Activated T-cell treated with anti-CD3 and anti-CD28 coated beads for 1 hour (primary cell): ENCODE measurements at places on chromosomes 7 and 10.

DNA sequence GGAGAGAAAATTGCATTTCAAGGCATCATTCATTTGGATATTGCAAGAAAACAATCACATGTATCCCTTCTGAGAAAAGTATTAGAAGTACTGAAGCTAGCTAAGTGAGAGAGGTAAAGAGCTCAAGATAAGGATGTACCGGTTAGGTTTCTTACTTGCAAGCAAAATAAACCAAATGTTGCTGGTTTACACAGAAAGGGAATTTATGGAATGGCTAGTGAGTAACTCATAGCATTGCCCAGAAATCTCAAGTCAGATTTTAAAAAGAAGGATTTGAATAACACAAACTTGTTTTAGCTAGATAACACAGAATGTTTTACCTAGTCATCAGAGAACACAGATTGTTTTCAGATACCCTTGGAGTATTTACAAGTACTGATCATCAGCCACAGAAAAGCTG lies 30.6 kb downstream of the KLHL7 start:
- DNase-seq = no peak

- peak; percentile 37 for DNase-seq
Measured at GRCh38 chr10:70115948-70116682, 16.5 kb downstream of the AIFM2 start.

GRCh38 chr10:30433306-30433729 lies 666 bp upstream of the MAP3K8 start:
- DNase-seq = no peak

- DNase-seq = peak; percentile 63
Measured at GRCh38 chr10:30027057-30028005, 32.1 kb downstream of the JCAD start.

DNA sequence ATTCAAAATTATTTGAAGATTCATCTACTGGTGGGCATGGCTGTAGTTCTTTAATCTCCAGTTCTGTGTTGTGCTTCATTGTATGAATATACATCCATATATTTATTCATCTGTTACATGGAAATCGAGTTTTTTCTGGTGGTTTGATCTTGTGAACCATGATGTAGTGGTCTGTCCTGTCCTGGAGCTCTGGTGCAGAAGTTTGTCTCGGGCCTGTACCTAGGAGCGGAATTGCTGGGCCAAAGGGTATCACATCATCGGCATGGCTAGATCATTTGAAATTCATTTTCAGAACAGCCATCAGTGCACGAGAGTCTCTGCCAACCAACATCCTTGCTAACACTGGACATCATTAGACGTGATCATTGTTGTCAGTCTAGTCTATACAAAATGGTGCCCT lies 107.0 kb downstream of the ELFN1 start:
- no peak for DNase-seq

GRCh38 chr10:111593578-111593977 lies 516.7 kb downstream of the ADRA2A start:
- no peak for DNase-seq

- no peak for DNase-seq
Measured at GRCh38 chr7:150410680-150411346, 31.7 kb downstream of the ZNF775 start.

GRCh38 chr10:11322698-11323097 lies 288.8 kb downstream of the USP6NL start:
- no peak for DNase-seq

- no peak for DNase-seq
Measured at GRCh38 chr10:34231441-34232180, 583.5 kb downstream of the PARD3 start.

GRCh38 chr7:26005683-26006410 lies 146.2 kb upstream of the NFE2L3 start:
- no peak for DNase-seq

GRCh38 chr10:58764087-58764747 lies 251.5 kb downstream of the BICC1 start:
- no peak for DNase-seq

DNA sequence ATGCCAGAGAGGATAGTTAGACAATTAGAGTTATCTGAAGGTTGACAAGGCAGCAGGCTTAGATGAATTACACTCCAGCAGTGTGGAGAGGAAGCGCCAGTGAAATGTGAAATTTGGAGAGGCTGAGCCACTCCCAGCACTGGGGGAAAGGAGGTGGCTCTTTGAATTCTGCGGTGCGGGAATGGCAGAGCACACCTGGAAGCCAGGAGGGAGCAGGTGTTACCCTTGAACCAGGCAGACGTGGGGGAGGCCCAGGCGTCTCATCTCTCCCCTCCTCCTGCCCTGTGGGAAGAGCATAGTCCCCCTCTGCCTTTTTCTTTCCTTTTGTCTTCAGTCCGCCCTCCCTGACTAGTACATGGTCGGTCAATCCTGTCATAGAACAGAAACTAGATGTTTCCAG lies 203.1 kb downstream of the DPP6 start:
- no peak for DNase-seq

- no peak for DNase-seq
Measured at GRCh38 chr7:147804032-147804431, 786.5 kb upstream of the C7orf33 start.

- DNase-seq = no peak
Measured at GRCh38 chr7:85039196-85039923, 147.5 kb downstream of the SEMA3D start.

DNA sequence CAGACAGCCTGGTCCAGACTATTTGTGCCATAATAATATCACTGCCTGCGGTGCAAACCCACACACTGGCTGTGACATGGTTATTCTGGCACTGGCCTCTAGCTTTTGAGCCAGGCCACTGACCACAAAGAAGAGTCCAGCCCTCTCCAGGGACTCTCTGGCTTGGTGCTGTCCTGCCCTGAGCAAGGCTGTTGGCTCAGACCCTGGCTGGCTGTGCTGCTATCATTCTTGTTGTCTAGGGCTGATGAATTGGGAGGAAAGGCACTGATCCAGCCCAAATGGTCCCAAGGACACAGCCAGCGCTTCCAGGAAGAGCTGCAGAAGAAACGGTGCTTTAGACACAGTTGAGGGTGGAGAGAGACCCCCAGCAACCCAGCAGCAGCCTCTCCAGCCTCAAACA lies 80.8 kb downstream of the TMEM130 start:
- DNase-seq = no peak

- no peak for DNase-seq
Measured at GRCh38 chr10:89263531-89263930, 12.0 kb upstream of the LIPA start.

DNA sequence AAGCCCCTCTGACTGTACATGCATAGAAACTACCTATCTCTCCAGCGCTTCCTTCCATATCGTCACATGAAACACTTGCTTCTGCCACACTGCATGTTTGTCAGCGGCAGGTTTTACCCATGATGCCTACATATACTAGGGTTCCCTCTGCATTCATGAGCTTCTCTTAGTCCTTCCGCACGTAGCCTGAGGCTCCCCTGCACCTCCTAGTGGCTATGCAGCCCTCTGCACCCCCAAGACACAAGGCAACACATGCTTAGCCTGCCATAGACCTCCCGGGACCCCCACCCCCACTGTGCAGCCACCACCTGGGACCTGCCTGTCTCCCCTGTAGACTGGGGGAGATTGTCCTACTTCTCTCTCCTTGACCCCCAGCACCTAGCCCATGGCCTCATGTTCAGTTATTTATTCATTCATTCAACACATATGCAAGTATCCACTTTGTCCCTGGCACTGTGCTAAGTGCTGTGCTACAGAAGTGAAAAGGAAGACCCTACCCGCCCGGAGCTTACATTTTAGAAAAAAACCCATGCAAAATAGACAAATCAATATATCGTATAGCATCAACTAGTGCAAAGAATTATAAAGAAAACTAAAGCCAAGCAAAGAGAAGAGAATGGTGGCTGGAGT lies 23.5 kb downstream of the TMEM273 start:
- no peak for DNase-seq

GRCh38 chr10:7162331-7162730 lies 248.5 kb downstream of the SFMBT2 start:
- DNase-seq = no peak

GRCh38 chr10:78604286-78604685 lies 464.5 kb upstream of the ZMIZ1 start:
- DNase-seq = no peak

GRCh38 chr7:44057849-44058758 lies 7.3 kb downstream of the PGAM2 start:
- no peak for DNase-seq

GRCh38 chr7:29843093-29843492 lies 36.8 kb downstream of the WIPF3 start:
- DNase-seq = no peak

GRCh38 chr10:62057850-62058249 lies 156.4 kb downstream of the ARID5B start:
- DNase-seq = no peak

GRCh38 chr7:138195151-138195571 lies 118.9 kb downstream of the AKR1D1 start:
- DNase-seq = no peak

GRCh38 chr10:75940742-75941141 lies 509.3 kb downstream of the LRMDA start:
- DNase-seq = no peak

DNA sequence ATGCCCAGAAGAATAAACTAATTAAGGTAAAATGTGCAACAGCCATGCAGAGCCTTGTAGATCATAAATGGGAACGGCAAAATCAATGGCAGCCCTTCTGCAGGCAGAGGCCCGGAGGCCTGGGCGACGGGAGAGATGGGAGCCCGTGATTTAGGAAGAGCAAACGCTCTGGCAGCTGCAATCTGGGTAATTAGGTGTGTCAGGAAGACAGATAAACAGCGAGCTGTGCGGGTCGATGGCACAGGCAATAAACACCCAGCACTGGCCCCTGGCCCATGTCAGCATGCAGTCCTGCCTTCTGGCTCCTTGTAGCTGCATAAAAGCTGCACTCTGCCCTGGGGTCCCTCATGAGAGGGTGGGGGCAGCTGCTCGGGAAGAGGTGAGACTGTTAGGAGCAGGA lies 78.0 kb downstream of the GOLGA7B start:
- DNase-seq = no peak

DNA sequence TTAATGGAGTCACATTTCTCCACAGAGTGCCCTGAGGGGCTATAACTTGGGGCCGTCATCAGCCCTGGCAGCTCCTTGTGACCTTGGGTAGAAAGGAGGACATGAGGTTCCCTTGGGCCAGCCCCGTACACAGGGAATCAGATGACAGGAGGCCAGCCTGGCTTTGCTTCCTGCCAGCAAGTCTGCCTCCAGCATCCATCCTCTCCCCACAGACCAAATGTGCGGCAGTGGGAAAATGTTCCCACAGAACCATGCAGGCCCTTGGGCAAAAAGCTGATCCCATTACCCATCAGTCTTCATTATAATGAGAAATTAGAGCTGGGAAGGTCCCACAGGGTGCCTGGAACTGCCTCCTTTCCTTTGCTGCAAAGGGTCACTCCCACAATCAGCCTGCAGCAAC lies 908.3 kb downstream of the GRID1 start:
- no peak for DNase-seq

DNA sequence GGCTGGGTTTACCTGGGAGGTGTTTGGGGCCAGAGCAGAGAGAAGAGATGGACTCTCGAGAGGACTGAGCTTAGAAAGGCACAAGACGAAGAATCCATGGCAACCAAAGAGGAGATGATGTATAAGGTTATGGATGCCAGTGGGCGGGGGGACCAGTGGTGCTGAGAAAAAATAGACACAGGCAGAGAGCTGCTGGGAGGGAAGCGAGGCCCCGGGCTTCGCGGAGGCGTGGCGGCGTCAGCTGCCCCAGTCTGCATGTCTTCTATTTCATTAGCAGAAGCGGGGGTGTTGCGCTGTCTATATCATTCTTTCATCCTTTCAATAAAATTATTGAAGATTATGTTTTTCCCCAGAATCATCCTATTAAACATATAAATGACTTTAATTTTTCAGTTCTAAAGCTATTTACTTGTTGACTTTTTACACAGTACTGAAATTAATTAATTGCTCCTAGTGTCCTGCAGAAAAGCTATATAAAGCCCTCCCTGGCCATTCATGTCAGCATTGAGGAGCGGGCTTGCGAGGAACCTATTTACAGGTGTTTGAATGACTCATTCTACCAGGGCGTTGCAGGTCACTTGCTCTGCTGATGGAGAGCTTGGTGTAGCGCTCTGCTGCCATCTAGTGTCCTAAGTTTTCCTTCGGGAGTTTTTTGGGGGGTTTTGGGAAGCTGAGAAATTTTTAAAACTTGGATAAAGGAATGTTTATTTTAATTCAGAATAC lies 42.9 kb upstream of the BHLHA15 start:
- peak; percentile 46 for DNase-seq

- no peak for DNase-seq
Measured at GRCh38 chr10:8829592-8829991, 775.1 kb downstream of the GATA3 start.

- no peak for DNase-seq
Measured at GRCh38 chr10:112265745-112266144, 17.5 kb upstream of the TECTB start.

- no peak for DNase-seq
Measured at GRCh38 chr10:3969876-3970666, 185.1 kb upstream of the KLF6 start.

DNA sequence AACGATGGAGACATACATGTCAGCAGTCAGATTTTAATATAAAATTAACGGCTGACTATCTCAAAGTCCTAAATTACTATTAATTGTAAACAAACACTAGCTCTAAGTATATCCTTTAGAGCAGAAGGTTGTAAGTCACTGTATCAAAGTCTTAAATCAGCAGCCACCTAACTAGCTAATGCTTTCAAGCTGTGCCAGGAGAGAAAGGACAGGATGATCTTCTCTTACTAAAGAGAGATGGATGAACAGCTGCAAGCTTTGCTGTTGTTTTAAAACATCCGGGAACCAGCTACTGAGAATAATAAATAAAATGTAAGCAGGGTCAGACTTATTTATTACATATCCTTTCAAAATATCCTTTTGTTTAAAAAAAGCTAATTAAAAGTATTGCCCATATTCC lies 24.0 kb upstream of the ABLIM1 start:
- no peak for DNase-seq

- DNase-seq = no peak
Measured at GRCh38 chr10:82914655-82915136, 1039.7 kb downstream of the NRG3 start.

DNA sequence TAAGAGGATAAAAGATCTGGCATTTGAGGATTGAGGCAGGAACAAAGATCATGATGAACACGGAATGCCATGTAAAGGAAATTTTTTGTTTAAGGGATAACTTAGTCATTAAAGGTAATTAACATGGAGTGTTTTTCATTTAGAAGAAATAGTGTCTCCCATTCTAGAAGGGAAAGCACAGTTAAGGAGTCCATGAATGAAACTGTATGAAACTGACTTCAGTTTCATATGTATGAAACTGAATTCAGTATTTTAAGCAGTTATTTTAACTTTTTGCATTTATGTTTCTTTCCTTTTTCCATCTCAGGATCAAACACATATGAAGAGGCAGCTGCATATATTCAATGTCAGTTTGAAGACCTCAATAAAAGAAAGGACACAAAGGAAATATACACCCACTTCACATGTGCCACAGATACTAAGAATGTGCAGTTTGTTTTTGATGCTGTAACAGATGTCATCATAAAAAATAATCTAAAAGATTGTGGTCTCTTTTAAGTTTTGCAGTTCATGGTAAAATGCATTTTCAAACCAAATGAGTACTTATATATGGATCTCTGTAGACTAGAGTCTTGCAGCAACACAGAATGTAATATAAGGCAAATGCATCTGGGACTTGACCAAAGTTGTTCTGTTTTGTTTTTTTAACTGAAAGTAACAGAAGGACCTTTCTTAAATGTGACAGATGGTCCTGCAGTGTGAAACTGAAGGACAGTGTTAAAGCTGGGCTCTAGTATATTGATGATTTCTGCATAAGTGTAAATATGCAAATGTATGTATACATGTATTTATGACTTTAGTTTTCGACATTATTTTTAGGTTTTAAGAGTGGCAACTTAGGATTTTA lies 82.6 kb downstream of the GNAI1 start:
- DNase-seq = no peak
